ENCODE measurements at places on chromosomes 11 and 22. TPM values are rescaled to one million over a fixed set of nuclear protein-coding genes. Genes with fewer than 3 reads are reported as not detected.
A peak's percentile ranks its signal among the peaks of the same experiment; 100 is the strongest.

Gene RFPL2
- not detected for total RNA-seq

DNA sequence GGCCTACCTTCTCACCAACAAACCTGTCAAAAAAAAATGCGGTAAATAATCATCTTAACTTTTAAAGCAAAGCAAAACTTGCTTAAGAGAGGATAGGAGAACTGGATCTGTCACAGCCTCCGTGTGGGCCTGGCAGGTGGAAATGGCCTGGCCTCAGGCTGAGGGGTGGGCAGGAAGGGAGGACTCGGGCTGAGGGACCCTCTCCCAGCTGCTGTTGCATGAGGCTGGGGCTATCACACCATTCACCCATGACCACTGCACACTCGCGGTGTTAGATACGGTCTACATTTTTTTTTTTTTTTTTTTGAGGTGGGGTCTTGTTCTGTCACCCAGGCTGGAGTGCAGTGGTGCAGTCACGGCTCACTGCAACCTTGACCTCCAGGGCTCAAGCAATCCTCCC is 24.5 kb downstream of the ARHGAP1 start:
- peak overlapping the region; percentile 79 for H3K27ac ChIP-seq
- peaks cover 13% of the 10 kb centered on the region for H3K4me1 ChIP-seq
- no peaks in the 10 kb centered on the region for H3K27me3 ChIP-seq
- peaks cover 64% of the 10 kb centered on the region for H3K36me3 ChIP-seq

DNA sequence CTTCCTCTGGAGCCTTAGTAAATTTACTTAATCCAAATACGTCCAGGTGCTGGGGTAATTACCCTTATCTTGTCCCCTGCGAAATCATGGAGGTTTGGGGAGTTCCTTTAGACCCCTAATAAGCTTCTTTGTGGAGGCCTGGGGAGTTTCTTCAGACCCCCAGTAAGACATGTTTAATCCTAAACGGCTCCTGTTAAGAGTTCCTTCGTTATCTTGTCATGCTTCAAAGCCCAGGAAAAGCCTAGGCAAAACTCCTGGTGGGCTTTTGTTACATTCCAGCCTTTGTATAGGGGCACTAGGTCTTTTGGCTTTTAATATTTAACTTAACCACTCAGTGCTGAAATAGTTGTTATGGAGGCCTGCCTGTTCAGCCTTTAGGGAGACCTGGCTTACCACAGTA is 18.1 kb upstream of the PAMR1 start:
- no peaks in the 10 kb centered on the region for H3K27me3 ChIP-seq
- no peaks in the 10 kb centered on the region for H3K4me1 ChIP-seq
- no peak for DNase-seq

- H3K4me1 ChIP-seq, result peaks cover 3% of the 10 kb centered on the region
- DNase-seq, result no peak
- peak overlapping the region; percentile 65 for H3K4me3 ChIP-seq
- no peaks in the 10 kb centered on the region for H3K36me3 ChIP-seq
- no peaks in the 10 kb centered on the region for H3K27me3 ChIP-seq
- no peak overlapping the region for H3K27ac ChIP-seq
Measured at GRCh38 chr22:45413013-45413367, 409 bp downstream of the SMC1B start.

GRCh38 chr11:64581057-64581523 is 9.9 kb upstream of the SLC22A12 start:
- H3K36me3 ChIP-seq, result no peaks in the 10 kb centered on the region
- no peak overlapping the region for H3K27ac ChIP-seq
- no peaks in the 10 kb centered on the region for H3K27me3 ChIP-seq

Gene CFAP300
- 4.5 TPM for total RNA-seq

DNA sequence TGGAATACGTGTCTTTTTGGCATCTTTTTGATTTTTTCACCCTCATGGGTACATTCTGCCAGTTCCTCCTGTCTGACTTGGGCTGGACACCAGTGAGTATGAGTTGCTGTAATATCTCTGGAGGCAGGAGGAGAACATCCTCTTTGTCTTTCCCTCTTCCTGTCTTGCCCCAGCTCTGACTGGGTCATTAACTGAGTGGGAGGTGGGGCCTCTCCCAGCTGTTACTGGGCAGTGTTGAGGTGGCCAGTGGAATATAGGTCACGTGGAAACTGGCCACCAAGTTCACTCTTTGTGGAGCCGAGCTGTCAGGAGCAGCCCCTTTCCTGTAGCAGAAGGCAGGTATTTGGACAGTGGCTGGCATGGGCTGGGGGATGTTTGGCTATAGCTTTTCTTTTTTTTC is 2.2 kb downstream of the GLB1L2 start:
- no peaks in the 10 kb centered on the region for H3K36me3 ChIP-seq
- DNase-seq, result no peak
- peaks cover 17% of the 10 kb centered on the region for H3K4me1 ChIP-seq
- no peak overlapping the region for H3K27ac ChIP-seq
- H3K4me3 ChIP-seq, result no peak overlapping the region

DNA sequence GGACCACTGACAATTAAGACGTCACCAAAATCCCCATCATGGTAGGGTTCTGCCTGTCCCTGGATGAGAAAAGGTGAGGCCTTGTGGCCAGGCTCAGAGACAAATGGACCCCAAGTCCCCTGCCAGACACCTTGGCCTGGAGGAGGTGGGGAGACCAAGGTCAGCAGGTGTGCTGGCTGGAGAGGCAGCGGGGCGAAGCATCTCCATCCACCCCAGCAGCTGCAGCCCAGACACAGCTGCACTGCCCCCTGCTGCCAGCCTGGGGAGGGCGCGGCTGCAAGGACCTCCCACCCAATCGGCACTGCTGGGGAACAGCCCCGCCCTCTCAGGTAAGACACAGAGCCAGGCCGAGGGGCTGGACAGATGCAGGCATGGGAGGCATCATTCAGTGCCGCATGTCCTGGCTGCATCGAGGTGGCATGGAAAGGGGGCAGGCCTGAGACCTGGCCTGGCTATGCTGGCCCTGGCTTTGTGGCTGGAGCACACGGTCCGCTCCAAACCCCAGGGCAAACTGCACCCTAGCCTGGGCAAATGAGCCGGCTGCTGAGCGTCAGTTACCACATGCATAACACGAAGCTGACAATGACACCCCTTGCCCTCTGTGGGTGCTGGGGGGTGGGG is 12.2 kb upstream of the MFNG start:
- H3K4me1 ChIP-seq, result peaks cover 11% of the 10 kb centered on the region
- no peak for DNase-seq
- H3K36me3 ChIP-seq, result no peaks in the 10 kb centered on the region
- H3K4me3 ChIP-seq, result no peak overlapping the region
- no peak overlapping the region for H3K27ac ChIP-seq

DNA sequence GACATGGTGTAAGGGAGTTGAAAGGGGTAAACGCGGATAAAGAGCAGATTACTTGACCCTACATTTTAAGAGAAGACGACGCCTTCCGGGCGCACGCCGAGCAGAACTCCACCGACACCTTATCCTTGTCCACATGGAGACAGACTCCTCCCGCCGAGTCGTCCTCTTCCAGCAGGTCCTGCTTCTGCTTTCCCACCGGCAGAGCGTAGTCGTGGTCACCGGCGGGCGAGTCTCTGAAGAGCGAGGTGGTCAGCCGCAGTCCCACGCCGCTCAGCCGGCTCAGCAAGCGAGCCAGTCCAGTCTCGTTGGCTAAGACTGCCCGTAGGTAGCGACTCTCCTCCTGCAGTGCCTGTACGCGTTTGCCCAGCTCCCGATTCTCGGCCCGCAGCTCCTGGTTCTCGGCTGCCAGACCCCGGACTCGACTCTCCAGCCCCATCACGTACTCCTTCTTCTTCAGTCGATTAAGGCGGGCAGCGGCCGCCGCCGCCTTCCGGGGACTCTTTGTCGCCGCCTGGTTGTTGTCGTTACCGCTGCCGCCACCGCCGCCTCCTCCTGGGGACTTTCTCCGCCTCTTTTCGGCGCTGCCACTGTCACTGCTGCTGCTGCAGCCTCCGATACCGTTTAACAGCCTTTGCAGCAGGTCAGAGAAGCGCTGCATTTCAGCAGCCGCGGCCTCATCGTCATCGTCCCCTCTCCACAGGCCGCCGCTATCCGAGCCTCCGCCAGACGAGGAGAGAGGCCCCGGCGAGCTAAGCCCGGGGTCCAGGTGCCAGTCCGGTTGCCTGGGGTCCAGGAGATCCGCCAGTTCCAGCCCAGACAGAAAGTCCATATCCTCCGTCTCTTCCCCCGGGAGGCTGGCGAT is 945 bp downstream of the CREBZF start:
- H3K27ac ChIP-seq, result peak overlapping the region; percentile 99
- peak overlapping the region; percentile 89 for H3K4me3 ChIP-seq
- DNase-seq, result peak; percentile 37
- no peaks in the 10 kb centered on the region for H3K27me3 ChIP-seq

- no peaks in the 10 kb centered on the region for H3K4me1 ChIP-seq
- no peak overlapping the region for H3K27ac ChIP-seq
- no peak for DNase-seq
- no peaks in the 10 kb centered on the region for H3K27me3 ChIP-seq
Measured at GRCh38 chr11:85725510-85726258, 39.7 kb upstream of the CCDC89 start.

Gene C11orf87
- not detected for total RNA-seq

DNA sequence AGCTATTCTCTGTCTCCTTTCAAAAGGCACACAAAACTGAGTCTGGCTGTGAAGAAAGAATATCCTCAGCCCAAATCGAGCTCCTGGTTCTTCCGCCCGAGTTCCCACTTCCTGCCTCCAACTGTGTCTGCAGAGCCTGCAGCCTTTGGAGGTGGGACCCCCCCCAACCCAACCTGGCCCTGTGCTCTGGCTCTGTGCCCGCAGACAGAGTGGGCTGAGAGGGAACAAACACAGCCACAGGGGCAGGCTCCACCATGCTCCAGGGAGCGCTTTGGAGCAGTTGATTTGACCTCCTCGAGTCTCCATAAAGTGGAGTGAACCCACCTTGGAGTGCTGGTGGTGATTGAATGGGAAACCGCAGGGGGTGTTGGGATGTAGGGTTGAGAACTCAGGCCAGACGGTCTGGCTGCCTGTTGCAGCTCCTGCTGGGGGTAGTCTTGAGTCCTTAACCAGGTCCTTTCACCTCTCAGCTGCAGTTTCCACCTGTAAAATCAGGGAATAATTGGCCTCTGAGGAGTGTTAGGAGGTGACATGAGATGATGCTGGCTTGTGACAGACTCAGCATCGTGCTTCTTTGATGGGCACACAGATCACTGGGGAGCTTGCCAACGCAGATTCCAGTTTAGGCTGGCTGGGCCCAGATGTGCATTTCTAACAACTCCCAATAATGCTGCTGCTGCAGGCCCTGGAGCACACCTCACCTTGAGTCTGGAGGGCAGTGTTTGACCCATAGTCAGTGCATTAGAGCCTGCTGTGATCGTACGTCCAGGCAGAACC is 11.4 kb downstream of the DAGLA start:
- H3K27ac ChIP-seq, result no peak overlapping the region
- no peaks in the 10 kb centered on the region for H3K27me3 ChIP-seq
- DNase-seq, result no peak
- no peak overlapping the region for H3K4me3 ChIP-seq

Gene FXYD2
- total RNA-seq, result not detected

Gene ZNF408
- total RNA-seq, result 11.9 TPM

- H3K4me3 ChIP-seq, result no peak overlapping the region
- H3K36me3 ChIP-seq, result no peaks in the 10 kb centered on the region
- no peak for DNase-seq
- H3K27me3 ChIP-seq, result no peaks in the 10 kb centered on the region
- no peaks in the 10 kb centered on the region for H3K4me1 ChIP-seq
Measured at GRCh38 chr22:43273902-43274484, 69.2 kb downstream of the SCUBE1 start.

GRCh38 chr11:85806876-85807275 is 4.1 kb downstream of the SYTL2 start:
- DNase-seq, result no peak
- H3K36me3 ChIP-seq, result no peaks in the 10 kb centered on the region
- H3K27me3 ChIP-seq, result no peaks in the 10 kb centered on the region
- peaks cover 17% of the 10 kb centered on the region for H3K4me1 ChIP-seq

Gene GGT5
- 175 TPM for total RNA-seq

Gene OR52R1
- total RNA-seq, result not detected

- no peak overlapping the region for H3K27ac ChIP-seq
- no peak for DNase-seq
- H3K4me3 ChIP-seq, result no peak overlapping the region
- no peaks in the 10 kb centered on the region for H3K4me1 ChIP-seq
- no peaks in the 10 kb centered on the region for H3K36me3 ChIP-seq
Measured at GRCh38 chr11:120807414-120808150, 216.3 kb upstream of the TBCEL start.

GRCh38 chr11:62370743-62371440 is 33.6 kb downstream of the ASRGL1 start:
- no peaks in the 10 kb centered on the region for H3K36me3 ChIP-seq
- no peak for DNase-seq
- H3K27ac ChIP-seq, result no peak overlapping the region
- peak overlapping the region; percentile 52 for H3K4me3 ChIP-seq

GRCh38 chr11:76850130-76850529 is 10.6 kb upstream of the ACER3 start:
- H3K4me3 ChIP-seq, result no peak overlapping the region
- no peaks in the 10 kb centered on the region for H3K27me3 ChIP-seq
- H3K27ac ChIP-seq, result no peak overlapping the region
- DNase-seq, result no peak

- no peak overlapping the region for H3K4me3 ChIP-seq
- H3K27me3 ChIP-seq, result no peaks in the 10 kb centered on the region
Measured at GRCh38 chr22:19062139-19062942, 59.9 kb downstream of the DGCR2 start.

DNA sequence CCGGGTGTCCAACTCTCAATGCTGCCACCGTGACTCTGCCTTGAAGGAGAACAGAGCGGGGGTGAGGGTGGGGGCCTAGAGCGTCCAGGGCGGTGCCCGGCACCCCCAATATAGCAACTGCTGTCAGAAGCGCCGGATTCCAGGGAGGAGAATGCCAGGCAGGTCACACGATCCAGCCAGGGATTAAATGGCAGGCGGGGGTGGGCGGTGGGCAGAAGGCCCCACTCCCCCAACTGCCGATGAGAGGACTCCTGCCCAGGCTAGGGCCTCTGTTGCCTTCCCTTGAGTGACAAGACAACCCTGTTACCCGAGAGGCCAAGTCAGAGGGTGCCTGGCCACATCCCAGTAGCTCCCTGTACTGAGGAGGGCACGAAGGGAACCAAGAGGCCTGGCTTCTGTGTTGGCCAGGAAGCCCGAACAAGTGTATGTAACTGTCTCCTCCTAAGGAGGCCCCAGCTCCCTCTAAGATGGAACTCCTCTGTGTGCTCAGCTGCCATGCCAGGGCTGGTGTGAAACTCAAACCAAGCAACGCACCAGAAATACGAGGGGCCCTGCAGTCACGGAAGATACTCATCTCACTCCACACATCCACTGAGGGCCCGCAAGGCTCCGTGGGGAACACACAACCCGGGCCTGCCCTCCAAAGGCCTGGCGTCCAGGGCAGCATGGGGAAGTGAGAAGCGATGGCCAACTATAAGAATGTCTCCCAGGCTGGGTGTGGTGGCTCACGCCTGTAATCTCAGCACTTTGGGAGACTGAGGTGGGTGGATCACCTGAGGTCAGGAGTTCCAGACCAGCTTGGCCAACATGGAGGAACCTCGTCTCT is 3.0 kb downstream of the PACSIN3 start:
- peaks cover 12% of the 10 kb centered on the region for H3K36me3 ChIP-seq
- no peak overlapping the region for H3K27ac ChIP-seq
- no peaks in the 10 kb centered on the region for H3K27me3 ChIP-seq
- DNase-seq, result no peak
- peaks cover 37% of the 10 kb centered on the region for H3K4me1 ChIP-seq
